ENCODE measurements at places on chromosomes 2 and 18. TPM values are rescaled to one million over a fixed set of nuclear protein-coding genes. Genes with fewer than 3 reads are reported as not detected.

Gene PXDN
- total RNA-seq, result 23.8 TPM

DNA sequence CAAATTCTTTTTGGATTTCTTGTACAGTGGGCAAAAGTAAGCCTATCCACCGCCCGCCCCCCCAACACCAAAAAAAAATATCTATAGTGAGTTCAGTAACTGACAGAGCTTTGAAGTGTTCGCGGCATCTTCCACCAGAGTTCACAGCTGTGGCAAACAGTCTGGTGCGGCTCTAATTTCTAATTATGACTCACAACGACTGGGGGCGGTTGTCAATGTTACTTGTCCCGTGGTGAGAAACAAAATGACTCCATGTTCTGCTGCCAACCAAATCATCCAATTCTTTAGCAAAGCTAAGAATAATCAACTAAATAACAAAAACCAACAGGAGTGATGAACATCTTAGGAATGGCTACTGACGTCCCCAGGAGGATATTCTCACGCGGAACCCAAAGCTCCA, 392.5 kb upstream of the SALL3 start:
- DNase-seq, result no peak

- no peak for DNase-seq
Measured at GRCh38 chr18:26461405-26461804, 86.9 kb downstream of the KCTD1 start.

- no peak for DNase-seq
Measured at GRCh38 chr2:237315829-237316225, 98.1 kb downstream of the COL6A3 start.

DNA sequence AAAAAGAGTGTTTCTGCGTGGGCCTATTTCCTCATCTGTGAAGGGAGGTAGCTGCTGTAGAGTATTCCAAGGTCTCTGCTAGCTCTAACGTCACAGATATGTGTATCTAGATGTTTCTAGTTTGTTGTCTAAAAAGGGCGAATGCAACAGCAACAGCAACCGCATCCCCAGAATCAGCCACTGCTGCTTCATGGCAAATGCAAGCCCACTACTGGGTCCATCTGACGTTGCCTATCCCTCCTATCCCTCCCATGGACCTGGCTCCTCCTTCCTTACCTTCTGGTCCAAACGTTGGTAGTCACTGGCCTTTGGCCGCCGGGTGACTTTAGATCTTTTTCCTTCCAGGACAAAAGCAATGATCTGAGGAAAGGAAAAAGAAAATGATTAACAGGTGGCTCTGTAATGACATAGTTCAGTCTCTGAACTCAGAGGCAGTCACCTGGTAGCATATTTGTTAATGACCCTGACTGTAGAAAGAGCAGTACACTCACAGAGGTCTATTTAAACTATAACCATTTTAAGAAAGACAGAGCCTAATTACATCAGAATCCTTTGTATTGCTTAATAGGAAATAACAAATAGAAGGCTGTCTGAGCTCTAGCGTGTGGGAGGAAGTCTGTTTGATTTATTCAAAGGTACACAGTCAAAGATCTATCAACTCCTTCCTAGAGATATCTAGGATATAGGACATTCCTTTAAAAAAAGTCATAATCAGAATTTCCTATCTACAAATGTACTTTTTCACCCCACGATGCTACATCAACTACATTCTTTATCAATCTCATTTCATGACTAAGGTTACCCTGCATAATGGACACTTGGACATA, 2.9 kb downstream of the TGOLN2 start:
- DNase-seq, result no peak

GRCh38 chr2:199160677-199161465, 296.9 kb downstream of the SATB2 start:
- no peak for DNase-seq

- no peak for DNase-seq
Measured at GRCh38 chr2:62536873-62537547, 31.0 kb upstream of the TMEM17 start.

DNA sequence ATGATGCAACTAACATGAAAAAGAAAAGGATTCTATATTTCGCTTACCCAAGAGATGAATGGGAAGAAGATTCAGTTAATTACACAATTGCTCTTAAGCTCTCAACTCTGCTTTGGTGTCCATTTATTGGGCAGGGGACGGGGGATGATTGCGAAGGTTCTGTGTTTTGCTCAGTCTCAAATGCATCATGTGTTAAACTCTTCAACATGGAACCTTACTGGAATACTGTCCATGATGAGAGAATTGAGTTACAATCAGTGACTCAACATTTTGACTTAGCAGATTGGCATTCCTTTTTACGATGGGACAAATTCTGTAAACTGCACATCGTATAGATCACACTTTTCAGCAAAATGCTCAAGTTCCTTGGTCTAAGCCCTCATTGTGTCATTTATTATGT, 135.6 kb downstream of the RBMS1 start:
- no peak for DNase-seq

Measured in Peyer's patch (tissue), 4 donors.